Stimulated activated CD8-positive, alpha-beta memory T cell treated with anti-CD3 and anti-CD28 coated beads, Interleukin-4, amount 100 ng/mL, for 1 hour (primary cell): ENCODE measurements at places on chromosomes 5 and 9.

DNA sequence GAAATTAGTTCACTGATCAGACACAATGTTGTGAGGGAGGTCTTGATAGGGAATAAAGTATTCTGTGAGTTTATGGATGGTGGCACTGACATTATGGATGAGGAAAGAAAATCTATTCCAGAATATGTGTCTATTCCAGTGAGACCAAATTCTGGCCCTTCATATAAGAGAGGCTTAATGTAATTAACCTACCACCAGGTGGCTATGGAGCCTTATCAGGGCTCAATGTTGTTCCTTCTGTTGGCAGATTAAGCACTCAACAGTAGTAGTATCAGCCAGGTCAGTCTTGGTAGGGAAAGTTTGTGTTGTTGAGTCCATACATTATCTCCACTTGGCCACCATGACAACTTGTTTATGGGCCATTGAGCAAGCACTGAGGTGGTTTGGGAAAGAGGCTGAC, 41.7 kb upstream of the BARX1 start:
- no peak for DNase-seq

GRCh38 chr9:91359734-91360470, 1.8 kb downstream of the AUH start:
- DNase-seq, result no peak

GRCh38 chr9:1151691-1152090, 101.5 kb downstream of the DMRT2 start:
- DNase-seq, result no peak

GRCh38 chr5:168865968-168866367, 286.8 kb upstream of the PANK3 start:
- no peak for DNase-seq

GRCh38 chr5:143386725-143387124, 16.8 kb downstream of the NR3C1 start:
- no peak for DNase-seq

DNA sequence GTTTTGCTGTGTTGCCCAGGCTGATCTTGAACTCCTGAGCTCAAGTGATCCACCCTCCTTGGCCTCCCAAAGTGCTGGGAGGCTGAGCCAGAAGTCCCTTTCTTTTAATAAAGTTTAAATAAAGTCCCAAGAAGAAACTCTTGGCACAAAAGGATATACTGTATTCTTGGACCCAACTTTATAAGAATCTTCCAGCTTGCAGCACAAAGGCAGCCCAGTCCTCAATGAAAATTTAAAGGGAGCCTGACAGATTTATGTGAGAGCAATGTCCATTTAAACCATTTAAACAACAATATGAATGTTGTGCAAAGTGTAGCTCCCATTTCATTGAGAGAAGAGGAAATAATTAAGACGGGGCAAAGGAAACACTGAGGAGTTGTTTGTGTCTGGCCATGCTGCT, 217.0 kb downstream of the DOCK8 start:
- no peak for DNase-seq

- DNase-seq, result no peak
These were observed 175.8 kb downstream of the WDR70 start for GRCh38 chr5:37554938-37555337.
